Colonic mucosa (tissue), 4 donors: ENCODE measurements at places on chromosomes 3 and 15. TPM values are rescaled to one million over a fixed set of nuclear protein-coding genes. Genes with fewer than 3 reads are reported as not detected.
A peak's percentile ranks its signal among the peaks of the same experiment; 100 is the strongest.

- H3K27me3 ChIP-seq: no peaks in the 10 kb centered on the region
- peak; percentile 26 for DNase-seq
- H3K36me3 ChIP-seq: no peaks in the 10 kb centered on the region
- H3K27ac ChIP-seq: no peak overlapping the region
- H3K4me3 ChIP-seq: no peak overlapping the region
- H3K4me1 ChIP-seq: no peaks in the 10 kb centered on the region
Observed at GRCh38 chr15:38652998-38653397, 88.4 kb upstream of the RASGRP1 start.

GRCh38 chr3:114686621-114687020 lies 392.8 kb downstream of the TIGIT start:
- no peaks in the 10 kb centered on the region for H3K4me1 ChIP-seq
- H3K4me3 ChIP-seq: no peak overlapping the region
- H3K36me3 ChIP-seq: no peaks in the 10 kb centered on the region
- DNase-seq: no peak

DNA sequence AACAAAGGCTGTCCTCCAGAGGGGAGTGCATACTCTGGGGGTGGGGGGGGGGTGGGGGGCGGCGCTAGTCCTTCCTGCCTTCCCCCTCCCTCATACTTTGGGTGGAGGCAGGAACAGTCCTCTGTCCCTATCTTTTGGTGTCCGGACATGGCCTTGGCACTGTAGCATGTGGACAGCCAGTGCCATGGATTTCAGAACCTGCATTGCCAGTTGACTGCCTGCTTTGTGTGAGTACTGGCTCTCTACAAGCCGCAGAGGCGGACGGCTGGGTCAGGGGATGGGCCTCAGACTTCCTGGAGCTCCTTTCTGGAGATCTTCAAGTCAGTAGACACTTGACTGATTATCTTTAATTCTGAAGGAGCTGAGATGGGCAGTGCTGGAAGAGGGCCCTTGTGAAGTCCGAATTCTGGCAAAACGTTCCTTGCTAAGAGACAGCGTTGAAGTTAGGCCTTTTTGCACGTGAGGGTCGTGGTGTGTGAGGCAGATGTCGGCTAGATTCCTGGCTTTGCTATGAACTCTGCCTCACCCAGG lies 2.5 kb downstream of the CLDN11 start:
- no peaks in the 10 kb centered on the region for H3K4me1 ChIP-seq
- H3K27ac ChIP-seq: no peak overlapping the region
- no peak overlapping the region for H3K4me3 ChIP-seq
- DNase-seq: no peak

- peaks cover 11% of the 10 kb centered on the region for H3K4me1 ChIP-seq
- DNase-seq: no peak
- no peak overlapping the region for H3K4me3 ChIP-seq
- H3K27ac ChIP-seq: no peak overlapping the region
Observed at GRCh38 chr3:39404943-39405686, 1.4 kb upstream of the RPSA start.

DNA sequence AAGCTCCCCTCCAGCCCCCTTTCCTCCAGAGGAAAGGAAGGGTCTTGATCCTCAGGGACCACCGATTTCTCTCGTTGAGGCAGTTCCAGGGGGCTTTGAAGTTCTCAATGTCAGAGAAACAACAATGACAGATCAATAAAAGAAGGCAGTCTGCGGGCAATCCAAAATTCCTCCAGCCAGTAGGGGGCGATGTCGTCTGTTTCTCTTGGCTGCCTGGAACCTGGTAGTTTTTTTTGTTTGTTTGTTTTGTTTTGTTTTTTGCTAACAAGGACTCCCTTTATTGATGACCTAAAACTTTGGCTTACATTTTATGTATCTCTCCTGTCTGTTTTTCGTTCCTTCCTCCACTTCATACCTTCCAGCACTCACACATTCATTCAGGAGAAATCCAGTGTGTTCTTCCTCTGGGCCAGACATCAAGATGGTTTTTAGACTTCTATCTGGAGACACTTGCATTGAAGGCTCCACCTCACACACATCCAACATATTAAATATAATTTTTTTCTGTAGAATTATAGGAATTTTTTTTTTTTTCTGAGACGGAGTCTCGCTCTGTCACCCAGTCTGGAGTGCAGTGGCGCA lies 276.6 kb downstream of the RPLP1 start:
- no peaks in the 10 kb centered on the region for H3K36me3 ChIP-seq
- H3K4me3 ChIP-seq: no peak overlapping the region
- H3K4me1 ChIP-seq: no peaks in the 10 kb centered on the region
- DNase-seq: peak; percentile 64

DNA sequence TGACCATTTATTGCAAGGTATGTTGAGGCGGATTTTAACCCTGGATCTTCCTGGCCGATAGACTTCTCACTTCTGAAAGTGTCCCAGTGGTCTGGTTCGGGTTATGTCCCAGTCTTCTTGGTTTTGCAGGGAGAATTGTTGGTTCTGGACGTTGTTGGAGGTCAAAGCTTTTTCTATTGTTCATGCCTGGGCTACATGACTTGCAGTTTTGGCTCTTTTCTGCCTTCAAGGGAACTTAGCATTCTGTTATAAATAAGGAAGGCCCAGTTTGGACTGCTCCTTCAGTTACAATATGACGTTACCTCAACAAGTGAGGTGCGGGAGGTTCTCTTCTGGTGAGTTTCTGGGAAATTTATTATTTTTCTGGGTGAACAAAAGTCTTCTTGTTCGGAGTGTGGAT lies 614.3 kb downstream of the DIPK2A start:
- no peaks in the 10 kb centered on the region for H3K36me3 ChIP-seq
- DNase-seq: no peak
- H3K27me3 ChIP-seq: no peaks in the 10 kb centered on the region
- H3K27ac ChIP-seq: no peak overlapping the region
- H3K4me3 ChIP-seq: no peak overlapping the region
- no peaks in the 10 kb centered on the region for H3K4me1 ChIP-seq

- H3K27me3 ChIP-seq: no peaks in the 10 kb centered on the region
- H3K4me1 ChIP-seq: peaks cover 4% of the 10 kb centered on the region
- peak; percentile 89 for DNase-seq
- peak within 1 kb of the TSS; percentile 82 for H3K4me3 ChIP-seq
- H3K27ac ChIP-seq: peak within 1 kb of the TSS; percentile 85
Observed at GRCh38 chr3:58433400-58434167, at the start of gene PDHB. Gene PDHB, minus strand, starts transcription at chr3:58433832. Its CDS starts 23 bp downstream, at chr3:58433809.

GRCh38 chr15:80837006-80837405 lies 57.8 kb downstream of the CEMIP start:
- H3K4me3 ChIP-seq: no peak overlapping the region
- H3K4me1 ChIP-seq: peaks cover 4% of the 10 kb centered on the region
- no peaks in the 10 kb centered on the region for H3K27me3 ChIP-seq
- no peak overlapping the region for H3K27ac ChIP-seq

GRCh38 chr3:114307832-114308231 lies 14.0 kb downstream of the TIGIT start:
- H3K36me3 ChIP-seq: no peaks in the 10 kb centered on the region
- no peak overlapping the region for H3K27ac ChIP-seq
- H3K4me3 ChIP-seq: no peak overlapping the region

GRCh38 chr15:35104526-35105147 lies 19.5 kb upstream of the NANOGP8 start:
- H3K4me1 ChIP-seq: no peaks in the 10 kb centered on the region
- no peaks in the 10 kb centered on the region for H3K27me3 ChIP-seq
- no peaks in the 10 kb centered on the region for H3K36me3 ChIP-seq
- H3K27ac ChIP-seq: no peak overlapping the region
- DNase-seq: no peak

DNA sequence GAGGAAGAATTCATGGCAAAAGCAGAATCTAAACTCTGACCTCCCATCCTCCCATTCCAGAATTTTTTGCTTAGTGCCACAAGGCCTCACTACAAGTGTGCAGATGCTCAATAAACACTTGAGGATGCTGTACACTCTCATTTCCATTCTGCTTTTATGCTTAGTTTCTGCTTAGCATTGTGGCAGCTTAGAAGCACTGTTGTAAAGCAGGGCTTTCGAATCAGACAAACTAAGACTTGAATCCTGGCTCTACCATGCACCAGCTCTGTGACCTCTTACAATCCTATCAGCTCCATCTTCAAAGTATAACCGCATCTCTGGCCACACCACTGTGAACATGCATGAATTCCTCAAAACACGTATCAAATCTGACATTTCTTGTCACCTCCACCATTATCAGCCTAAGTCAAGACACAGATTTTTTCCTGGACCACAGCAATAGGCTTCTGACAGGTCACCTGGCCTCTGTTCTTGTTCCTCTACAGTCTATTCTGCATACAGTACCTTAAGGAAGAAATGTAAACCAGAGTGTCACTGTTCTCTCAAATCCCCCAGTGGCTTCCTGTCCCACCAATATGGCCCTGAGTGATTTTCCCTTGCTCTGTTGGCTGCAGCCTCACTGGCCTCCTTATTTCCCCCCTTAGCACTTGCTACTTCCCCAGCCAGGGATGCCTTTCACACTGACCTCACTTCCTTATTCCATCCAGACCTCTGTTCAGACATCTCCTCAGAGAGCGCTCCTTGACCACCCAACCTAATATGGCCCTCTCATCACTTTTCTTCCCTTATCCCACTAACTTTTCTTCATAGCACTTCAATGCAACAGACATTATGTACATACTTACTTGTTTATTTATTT lies 8.1 kb upstream of the PHC3 start:
- no peak for DNase-seq
- no peaks in the 10 kb centered on the region for H3K36me3 ChIP-seq
- no peaks in the 10 kb centered on the region for H3K4me1 ChIP-seq
- no peaks in the 10 kb centered on the region for H3K27me3 ChIP-seq
- no peak overlapping the region for H3K27ac ChIP-seq

GRCh38 chr3:100370756-100371155 lies 30.1 kb downstream of the TOMM70 start:
- H3K4me3 ChIP-seq: no peak overlapping the region
- no peaks in the 10 kb centered on the region for H3K4me1 ChIP-seq
- DNase-seq: no peak
- H3K36me3 ChIP-seq: peaks cover 3% of the 10 kb centered on the region

- H3K27ac ChIP-seq: no peak overlapping the region
- H3K27me3 ChIP-seq: no peaks in the 10 kb centered on the region
- H3K4me3 ChIP-seq: no peak overlapping the region
- DNase-seq: peak; percentile 40
- no peaks in the 10 kb centered on the region for H3K36me3 ChIP-seq
Observed at GRCh38 chr15:48861813-48862431, 16.0 kb upstream of the EID1 start.

DNA sequence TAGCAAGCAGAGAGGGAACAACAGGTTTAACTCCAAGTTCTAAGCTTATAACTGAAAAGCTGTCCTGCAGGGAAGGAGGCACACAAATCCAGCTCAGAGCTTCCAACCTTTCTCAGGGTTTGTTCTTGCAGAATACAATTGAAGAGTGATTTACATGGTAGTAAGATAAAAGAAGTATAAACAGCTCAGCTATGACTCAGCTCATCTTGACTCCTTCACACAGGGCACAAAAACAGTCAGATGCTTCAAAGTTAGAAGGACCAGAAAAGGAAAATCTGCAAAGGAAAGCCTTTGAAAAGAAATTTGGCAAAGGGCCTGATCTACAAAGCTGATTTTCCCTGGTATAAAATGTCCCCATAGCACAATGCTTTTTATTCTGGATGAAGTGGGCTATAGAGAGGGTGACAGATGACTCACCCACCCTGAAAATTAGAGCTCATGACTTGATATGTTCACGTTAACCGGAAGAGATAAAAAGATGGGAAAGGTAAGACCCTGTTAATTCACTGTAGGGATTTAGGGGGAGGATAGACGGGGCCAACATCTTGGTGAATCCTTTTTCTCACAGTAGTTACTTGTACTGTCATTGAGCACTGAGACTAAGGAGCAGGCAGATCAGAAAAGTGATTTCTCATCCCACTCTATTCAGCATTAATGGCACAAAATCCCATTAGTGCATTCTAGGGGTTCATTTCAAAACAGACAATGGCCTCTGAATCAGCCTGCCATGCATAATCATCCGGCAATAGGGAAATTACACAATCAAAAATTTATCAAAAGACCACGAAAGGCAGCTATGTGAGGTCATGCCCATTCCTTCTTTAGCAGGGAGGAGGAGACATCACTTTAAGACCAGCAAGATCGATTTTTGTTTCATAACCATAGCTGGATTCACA lies 143.5 kb downstream of the GAP43 start:
- H3K4me1 ChIP-seq: no peaks in the 10 kb centered on the region
- H3K27me3 ChIP-seq: no peaks in the 10 kb centered on the region
- no peaks in the 10 kb centered on the region for H3K36me3 ChIP-seq
- H3K4me3 ChIP-seq: no peak overlapping the region
- no peak overlapping the region for H3K27ac ChIP-seq
- DNase-seq: no peak

DNA sequence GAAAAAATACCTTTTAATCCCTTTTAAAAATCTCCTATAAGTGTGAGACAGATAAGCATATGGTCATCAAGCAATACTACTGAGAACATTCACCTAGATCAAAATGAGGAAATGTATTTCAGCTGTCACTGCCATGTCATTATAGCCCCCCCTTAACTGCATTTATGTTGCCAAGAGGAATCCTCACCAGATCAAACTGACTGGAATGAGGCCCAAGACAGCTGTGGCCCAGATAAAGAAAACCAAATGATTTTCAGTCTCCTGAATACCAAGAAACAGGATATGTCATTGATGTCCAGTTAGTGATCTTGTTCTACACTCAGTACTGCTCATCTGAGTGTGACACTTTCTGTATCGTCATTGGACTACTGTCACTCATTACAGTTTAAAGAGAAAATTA lies 35.1 kb upstream of the CPB1 start:
- DNase-seq: no peak
- no peaks in the 10 kb centered on the region for H3K27me3 ChIP-seq
- H3K4me1 ChIP-seq: no peaks in the 10 kb centered on the region
- no peak overlapping the region for H3K4me3 ChIP-seq
- no peak overlapping the region for H3K27ac ChIP-seq
- H3K36me3 ChIP-seq: no peaks in the 10 kb centered on the region

DNA sequence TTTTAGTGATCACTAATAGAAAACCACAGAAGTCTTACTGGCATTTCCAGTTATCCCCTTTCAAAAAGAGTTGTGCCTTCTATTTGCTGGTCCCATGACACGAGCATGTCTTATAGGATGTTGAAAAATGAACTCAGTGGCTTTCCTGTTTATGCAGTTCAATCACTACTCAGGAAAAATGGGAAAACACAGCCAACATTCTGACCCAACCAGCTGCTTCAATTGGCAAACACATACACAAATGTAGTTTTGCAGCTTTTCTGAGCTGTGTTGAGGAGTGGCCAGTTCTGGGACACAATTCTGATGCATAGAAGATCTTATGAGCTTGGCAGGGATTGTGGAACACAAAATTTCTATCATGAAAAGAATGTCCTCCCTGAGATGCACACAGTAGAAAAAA lies 40.3 kb downstream of the FSTL1 start:
- no peaks in the 10 kb centered on the region for H3K36me3 ChIP-seq
- H3K27me3 ChIP-seq: no peaks in the 10 kb centered on the region
- H3K4me1 ChIP-seq: no peaks in the 10 kb centered on the region
- DNase-seq: no peak
- no peak overlapping the region for H3K4me3 ChIP-seq

GRCh38 chr3:123757281-123757940 lies 126.7 kb downstream of the MYLK start:
- no peaks in the 10 kb centered on the region for H3K27me3 ChIP-seq
- peak overlapping the region; percentile 34 for H3K27ac ChIP-seq
- H3K4me3 ChIP-seq: no peak overlapping the region
- peaks cover 26% of the 10 kb centered on the region for H3K4me1 ChIP-seq
- H3K36me3 ChIP-seq: no peaks in the 10 kb centered on the region

TRAT1 gene
- total RNA-seq: 0.69 TPM

FSTL1 gene
- total RNA-seq: 81.8 TPM

SLC22A13 gene
- total RNA-seq: 0.27 TPM

CYP8B1 gene
- not detected for total RNA-seq
